Posterior vena cava (tissue), 2 donors: ENCODE measurements at places on chromosomes 2 and 18. TPM values are rescaled to one million over a fixed set of nuclear protein-coding genes. Genes with fewer than 3 reads are reported as not detected.

DNA sequence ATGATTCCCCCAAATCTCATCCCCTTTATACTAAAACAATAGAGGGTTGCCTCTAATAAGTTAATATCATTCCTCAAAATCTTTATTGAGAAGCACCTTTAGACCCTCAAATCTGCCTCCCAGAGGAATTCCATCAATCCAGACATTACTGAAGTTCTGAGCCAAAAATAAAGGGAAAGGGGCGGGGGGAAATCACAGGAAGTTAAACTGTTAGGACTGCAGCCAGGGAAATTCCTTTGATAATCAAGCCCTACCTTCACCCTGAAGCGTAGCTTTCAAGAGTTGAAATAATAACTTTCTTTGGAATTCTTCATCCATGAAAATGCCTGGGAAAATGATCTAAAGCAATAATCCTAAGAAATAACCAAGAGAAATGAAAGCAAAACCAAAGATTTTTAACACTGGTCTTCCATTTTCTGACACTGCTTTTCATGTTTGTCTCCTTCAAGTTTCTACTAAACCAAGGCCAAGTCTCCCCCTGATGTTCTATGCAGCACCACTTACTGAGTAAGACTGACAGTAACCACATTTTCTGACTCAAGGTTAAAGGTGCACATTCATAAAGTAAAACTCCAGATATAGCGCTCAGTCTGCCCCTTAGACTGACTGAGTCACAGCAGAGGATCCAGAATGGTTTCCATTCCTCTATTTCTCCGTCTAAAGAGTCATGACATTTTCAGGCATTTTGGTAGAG, 78.2 kb downstream of the TCF4 start:
- DNase-seq = no peak

DNA sequence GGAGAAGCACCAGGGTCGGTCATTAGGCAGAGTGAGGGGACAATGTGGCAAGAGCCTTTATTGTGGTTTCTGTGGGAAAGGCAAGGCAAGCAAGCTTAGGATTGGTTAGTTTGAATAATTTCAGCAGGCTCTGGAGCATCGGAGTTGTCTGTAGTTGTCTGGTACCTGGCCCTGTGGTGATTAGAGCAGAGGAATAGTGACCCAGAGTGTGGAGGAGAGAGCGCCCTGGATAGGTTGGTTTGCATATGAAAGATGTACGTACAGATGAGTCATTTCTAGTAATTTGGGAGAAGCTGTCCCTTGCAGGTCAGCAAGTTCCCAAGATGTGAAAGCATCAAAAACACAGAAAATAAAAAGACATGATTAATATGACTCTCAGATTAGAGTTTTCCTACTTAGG, 383.1 kb upstream of the MEX3C start:
- no peak for DNase-seq

- DNase-seq = no peak
Measured at GRCh38 chr2:11368059-11368572, 23.7 kb upstream of the ROCK2 start.

Gene SFTPB
- not detected for total RNA-seq

Gene FRZB
- 6.9 TPM for total RNA-seq

GRCh38 chr2:218077464-218078216, 8.6 kb downstream of the RUFY4 start:
- DNase-seq = no peak

GRCh38 chr2:17166506-17166905, 351.7 kb downstream of the RAD51AP2 start:
- DNase-seq = no peak

Gene EPHA4
- total RNA-seq = 20.8 TPM

DNA sequence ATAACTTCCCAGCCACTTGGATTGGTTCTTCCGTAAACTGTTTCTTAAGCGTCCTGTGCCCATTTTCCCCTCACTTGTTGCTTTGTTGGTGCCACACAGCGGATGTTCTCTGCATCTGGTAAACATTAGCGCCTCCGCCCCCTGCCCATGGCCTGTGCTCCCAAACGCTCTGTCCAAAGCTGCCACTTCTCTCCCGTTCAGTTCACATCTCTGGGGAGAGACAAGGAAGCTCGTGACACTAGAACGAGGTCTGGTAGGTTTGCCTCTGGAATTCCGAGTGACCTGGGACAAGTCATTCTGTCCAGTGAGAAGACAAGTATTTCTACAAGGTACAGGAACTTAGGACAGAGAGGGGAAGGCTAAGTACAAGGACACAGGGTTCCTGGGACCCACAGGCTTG, 9.4 kb downstream of the COPS9 start:
- DNase-seq = peak; percentile 29

DNA sequence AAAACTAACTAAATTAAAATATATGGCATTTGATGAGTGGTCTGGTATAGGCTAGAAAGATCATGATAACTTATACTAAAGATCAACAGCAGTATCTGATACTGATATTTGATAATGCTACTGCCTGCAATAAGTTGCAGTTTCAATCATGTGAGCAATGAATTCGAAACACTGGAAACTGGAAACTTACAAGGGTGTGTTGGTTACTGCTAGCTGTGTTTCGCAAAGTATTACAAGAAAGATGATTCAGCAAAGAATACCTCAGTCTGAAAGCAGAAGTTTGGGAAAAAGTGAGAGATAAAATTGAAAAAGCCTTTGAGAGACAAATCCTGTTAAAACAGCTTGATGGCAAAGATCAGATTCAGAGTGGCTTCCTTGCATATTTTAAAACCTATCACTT, 294.5 kb downstream of the CCDC178 start:
- no peak for DNase-seq

Gene NBEAL1
- 37.4 TPM for total RNA-seq

GRCh38 chr2:54755641-54756326, 32.3 kb downstream of the EML6 start:
- no peak for DNase-seq

Gene LNPK
- 37.2 TPM for total RNA-seq

DNA sequence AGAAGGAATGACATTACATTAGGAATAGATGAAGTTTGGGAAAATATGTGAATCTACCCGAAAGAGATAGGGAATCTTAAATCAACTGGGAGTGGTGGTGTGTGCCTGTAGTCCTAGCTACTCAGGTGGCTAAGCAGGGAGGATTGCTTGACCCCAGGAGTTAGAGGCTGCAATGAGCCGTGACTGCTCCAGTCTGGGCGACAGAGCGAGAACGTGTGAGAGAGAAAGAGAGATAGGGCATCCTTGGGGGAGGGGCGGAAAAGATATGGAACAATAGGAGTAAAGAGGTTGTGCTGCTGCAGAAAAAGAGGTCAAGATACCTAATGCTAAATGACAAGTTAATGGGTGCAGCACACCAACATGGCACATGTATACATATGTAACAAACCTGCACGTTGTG, 47.1 kb upstream of the ADAM23 start:
- DNase-seq = no peak

GRCh38 chr2:147424766-147425165, 420.1 kb upstream of the ACVR2A start:
- DNase-seq = no peak

Gene CIDEA
- total RNA-seq = not detected

Gene CAPN14
- 0.14 TPM for total RNA-seq

DNA sequence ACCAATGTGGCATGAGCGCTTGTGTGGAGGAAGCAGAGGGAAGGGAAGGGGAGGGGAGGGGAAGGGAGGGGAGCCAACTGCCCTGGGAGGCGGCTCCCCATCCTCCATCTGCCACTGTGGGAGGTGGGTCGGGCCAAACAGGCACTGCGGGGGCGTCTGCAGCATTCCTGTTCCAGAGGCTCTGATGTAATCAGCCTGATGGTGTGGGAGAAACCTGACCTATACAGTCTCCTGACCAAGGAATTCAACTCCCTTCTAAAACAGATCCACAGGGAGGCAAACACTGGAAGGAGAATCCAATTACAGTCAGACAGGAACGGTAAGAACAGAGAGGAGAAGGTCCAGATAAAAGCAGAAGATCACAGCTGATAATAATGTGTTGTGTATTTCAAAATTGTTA, 88.8 kb downstream of the CD8B2 start:
- no peak for DNase-seq

DNA sequence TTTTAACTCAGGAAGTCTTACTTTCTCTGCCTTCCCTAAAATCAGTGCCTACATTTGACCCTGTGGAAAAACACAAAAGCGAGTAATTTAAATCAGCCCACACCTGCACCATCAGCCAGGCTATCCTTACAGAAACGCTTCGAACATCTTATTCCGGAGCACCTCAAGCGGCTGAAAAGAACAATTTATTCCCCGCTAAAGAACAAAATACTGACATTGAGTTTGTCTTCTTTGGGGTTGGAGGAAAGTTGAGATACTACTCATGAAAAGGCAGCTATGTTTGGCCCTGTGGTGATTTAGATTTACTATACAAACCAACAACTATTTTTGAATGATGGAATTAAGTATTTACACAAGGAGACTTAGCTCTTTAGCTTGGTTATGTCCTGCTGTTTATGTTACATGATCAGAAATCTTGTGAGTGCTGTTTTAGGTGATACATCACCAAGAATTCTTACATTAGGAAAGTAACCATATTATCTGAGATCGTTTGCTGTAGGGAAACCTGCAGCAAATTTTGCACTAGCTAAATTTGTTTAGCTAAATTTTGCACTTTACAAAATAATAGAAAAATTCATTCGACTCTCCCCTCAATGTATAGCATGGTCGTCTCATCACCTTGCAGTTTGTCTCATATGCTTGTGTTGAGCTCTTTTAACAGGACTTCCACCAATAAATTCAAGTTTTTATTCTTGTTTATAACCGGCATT, 158.8 kb upstream of the SIX2 start:
- no peak for DNase-seq

- DNase-seq = no peak
Measured at GRCh38 chr18:26405190-26405801, 143.1 kb downstream of the KCTD1 start.

DNA sequence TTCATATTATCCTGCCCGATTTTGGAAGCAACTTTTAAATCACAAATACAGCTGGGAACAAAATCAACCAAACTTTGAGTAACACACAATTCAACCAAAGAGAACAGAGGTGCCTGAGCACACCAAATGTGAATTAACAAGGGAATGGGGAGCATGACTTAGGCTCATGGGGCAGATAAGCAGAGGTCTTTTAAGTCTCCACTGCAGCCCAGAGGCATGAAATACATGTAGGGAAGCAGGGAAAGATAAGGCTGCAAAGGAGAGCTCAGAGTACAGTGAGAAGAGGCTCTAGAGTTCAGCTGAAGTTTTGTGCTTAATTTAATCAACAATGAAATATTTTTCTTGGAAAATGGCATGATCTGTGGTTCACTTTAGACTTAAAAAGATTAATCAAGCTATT, 49.0 kb downstream of the CYTIP start:
- DNase-seq = no peak

GRCh38 chr2:40113997-40114396, 334.9 kb upstream of the THUMPD2 start:
- no peak for DNase-seq

GRCh38 chr2:105757433-105757832, 12.7 kb downstream of the NCK2 start:
- no peak for DNase-seq

Gene REG3A
- not detected for total RNA-seq

DNA sequence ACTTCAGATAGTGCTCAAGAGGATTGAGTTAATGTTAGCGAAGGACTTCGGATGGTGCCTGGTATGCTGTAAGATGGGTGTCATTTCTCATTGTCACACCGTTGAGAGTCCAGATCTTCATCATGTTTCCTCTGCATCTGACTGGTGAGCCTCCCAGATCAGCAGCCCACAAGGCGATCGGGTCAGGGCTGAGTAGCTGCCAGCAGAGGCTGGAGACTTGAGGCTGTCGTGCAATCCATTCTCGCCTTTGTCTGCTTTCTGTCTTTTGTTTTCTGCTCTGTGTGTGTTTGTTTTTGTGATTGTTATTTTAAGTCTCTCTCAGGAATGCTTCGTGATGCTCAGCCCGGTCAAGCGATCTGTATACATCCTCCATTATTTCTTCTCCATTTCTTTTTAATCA, 95.8 kb downstream of the TGOLN2 start:
- no peak for DNase-seq

DNA sequence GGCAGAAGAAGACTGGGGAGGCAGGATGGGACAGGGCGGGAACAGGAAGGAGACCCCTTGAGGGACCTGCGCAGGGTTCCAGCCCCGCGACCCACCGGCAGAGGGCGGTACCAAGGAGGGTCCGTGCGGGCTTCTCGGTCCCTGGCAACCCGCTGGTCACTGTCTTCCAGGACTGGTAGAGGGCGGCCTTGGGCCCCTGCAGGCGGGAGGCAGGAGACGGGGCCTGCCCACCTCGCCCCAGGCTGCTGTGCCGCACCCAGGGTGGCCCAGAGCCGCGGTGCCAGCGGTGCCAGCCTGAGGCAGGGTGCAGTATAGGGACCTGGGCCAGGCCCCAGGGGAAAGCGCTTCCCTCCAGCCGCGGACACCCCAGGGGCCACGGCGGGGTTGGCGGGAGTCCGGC, 34.5 kb downstream of the NEURL3 start:
- peak; percentile 88 for DNase-seq
